Fibroblast of skin of right quadriceps (primary cell): ENCODE measurements at places on chromosomes 7 and 10.

GRCh38 chr7:121081327-121081936 is 92.9 kb downstream of the CPED1 start:
- peak; percentile 79 for DNase-seq

DNA sequence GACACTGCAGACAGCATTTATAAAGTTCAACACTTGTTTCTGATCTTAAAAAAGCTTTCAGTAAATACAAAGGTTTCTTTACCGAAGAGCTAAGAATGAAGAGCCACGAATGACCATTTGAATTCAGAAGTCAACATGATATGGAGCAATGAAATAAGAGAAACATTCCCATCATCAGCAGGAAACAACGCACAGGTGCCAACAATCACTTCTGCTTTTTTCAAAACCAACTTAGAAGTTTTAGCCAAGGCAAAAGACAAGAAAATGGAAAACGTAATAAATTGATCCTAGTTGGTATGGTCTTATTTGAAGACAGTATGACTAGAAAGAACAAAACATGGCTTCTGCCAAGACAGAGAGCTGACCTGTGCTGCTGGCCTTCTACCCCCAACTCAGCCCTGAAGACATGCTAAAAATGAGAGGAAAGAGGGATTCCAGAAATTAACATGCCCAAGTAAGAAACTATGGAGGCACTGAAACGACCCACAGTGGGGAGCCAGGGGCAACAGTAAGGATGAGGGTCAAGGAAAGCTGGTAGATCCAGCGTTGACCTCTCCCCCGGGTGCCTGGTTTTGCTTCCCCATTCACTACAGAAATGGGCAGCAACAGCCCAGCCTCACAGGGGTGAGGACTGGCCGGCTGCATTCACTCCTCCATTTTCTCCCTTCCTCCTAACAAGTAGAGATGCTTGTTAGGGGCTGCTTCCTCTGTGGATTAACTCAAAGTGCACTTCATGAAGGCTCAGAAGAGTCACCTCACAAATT is 30.1 kb downstream of the VPS41 start:
- DNase-seq, result no peak

- DNase-seq, result no peak
Measured at GRCh38 chr7:148570510-148570909, 20.1 kb upstream of the C7orf33 start.

DNA sequence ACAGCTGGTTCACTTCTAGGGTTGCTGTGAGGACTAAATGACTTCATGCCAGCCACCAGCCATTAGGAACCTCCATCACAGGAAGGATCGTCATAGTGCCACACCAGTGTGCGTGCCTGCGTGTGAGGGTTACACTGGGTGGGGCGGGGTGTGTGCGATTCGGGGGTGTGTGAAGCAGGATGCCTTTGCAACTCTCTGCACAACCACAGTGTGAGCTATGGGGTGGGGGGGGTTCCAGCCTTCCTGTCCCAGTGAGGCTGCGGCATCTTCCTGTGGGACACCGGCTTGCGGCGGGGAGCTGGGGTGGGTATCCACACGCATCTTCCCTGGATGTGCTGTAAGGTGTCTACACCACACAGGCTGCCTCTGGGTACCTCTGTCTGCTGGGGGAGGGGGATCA is 6.9 kb upstream of the ELFN1 start:
- DNase-seq, result no peak

- DNase-seq, result no peak
Measured at GRCh38 chr10:43254199-43254730, 12.6 kb downstream of the RASGEF1A start.

GRCh38 chr10:15725603-15726002 is 5.9 kb upstream of the ITGA8 start:
- peak; percentile 70 for DNase-seq

GRCh38 chr7:117123311-117123926 is 170.1 kb downstream of the ST7 start:
- no peak for DNase-seq

DNA sequence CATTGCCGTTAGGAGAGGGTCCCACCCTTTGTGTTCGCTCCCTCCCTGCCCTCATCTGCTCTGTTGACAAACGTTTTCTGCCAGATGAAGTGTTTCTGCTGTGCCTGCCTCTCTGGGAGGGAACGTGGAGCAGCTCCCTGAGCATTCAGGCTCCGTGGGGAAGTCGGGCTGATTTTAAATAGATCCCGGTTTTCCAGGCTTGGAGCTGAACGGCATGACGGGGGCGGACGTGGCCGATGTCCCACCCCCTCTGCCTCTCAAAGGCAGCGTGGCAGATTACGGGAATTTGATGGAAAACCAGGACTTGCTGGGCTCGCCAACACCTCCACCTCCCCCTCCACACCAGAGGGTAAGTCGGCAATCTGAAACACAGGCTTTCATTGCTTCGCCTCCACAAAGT is 101.9 kb upstream of the NPS start:
- no peak for DNase-seq

DNA sequence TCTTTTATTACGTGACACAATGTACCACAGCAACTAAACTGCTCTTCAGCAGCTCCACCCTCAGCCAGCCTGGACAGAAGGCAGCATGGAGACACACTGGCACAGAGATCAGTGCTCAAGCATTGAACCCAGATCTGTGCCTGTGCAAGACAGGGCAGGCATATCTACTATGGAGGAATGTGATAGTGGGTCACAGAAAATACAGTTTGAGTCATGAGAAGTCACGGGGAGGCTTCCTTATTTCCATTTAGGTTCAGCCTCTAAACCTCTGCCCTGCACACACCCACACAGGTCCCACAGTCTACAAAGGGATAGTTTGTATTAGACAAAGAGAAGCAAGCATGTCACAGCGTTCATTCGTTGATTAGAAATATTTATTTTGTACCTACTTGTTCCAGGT is 187.4 kb upstream of the AGR3 start:
- no peak for DNase-seq

DNA sequence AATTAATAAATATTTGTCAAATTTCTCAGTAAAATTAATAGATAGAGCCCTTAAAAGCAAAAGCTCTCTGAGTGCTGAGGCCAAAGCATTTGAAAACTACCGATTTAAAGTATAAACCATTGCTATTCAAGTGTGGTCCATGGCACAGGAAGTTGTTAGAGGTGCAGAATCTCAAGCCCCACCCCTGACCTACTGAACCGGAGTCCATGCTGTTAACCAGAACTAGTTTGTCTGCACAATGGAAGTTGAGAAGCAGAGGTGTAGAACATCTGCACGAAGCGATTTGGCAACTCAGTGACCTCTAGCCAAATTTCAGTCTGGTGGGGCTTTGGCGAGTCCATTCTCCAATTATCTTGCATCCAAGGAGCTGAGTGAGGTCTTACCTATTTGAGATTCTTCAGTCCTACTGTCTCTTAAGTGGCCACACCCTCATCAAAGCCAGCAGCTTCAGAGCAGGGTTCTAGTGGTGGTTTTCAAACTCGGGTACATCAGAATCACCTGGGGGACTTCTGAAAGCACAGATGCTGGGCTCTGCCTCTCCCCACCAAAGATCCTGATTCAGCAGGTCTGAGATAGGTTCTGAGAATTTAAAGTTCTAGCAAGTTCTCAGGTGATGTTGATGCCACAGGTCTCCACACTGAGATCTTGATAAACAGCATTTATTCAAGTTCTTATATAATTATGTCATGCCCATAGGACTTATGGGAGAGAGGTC is 96.8 kb upstream of the SAMD8 start:
- DNase-seq, result no peak

- no peak for DNase-seq
Measured at GRCh38 chr7:3112479-3113134, 68.9 kb upstream of the CARD11 start.

DNA sequence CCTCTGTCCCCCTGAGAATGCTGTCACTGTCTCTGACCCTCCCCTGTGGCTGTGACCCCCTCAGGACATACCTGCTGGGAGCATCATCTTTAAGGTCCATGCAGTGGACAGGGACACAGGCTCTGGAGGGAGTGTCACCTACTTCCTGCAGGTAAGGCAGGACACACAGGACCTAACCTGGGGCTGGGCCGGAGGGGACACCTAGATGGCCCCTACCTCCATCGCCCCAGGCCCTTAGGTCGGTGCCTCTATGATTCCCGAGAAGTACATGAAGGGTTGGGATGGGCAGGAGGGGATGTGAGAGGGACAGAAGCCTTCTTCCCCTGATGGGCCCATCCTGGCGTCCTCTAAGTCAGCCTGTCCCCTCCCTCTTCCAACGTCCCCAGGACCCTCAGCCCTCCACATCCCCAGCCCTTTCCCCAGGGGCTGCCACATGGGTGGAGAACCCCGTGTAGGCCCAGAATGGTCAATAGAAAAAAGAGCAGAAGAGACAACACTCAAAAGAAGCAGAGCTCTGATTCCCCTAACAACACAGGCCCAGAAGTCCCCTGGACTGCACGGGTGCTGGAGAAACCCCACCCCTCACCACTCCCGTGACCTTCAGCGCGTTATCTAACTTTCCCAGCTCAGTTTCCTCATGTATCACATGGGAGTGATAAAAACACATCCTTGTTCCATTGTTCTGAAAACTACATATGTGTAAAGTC is 6.4 kb downstream of the CDHR1 start:
- no peak for DNase-seq

- DNase-seq, result no peak
Measured at GRCh38 chr7:136685501-136686173, 182.8 kb upstream of the CHRM2 start.

DNA sequence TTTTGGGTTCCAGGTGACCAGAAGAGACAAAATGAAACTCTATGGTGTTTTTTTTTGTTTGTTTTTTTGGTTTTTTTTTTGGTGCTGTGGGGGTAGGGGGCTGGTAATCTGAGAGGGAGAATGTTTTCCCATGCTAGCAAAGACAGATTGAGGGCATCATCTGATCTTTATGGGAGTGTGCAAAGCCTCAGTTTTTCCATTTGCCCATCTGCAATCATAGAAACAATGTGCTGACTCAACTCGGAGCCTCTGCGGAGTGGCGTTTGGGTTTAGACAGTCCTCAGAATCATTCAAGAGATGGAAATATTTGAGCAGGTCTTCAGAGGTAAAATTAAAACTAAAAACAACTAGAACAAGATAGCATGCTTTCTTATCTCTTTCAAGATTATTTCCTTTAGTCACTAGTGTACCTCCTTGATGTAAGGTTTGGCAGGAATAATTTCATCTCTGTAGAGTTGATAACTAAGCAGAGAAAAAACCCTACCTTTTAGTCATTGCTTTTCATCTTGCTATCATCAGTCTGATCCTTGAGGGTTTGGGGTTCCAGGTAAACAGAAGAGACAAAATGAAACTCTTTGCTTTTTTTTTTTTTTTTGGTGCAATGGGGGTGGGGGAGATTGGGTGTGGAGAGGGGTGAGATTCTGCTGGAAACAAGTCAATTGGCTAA is 18.0 kb downstream of the CNNM2 start:
- no peak for DNase-seq

DNA sequence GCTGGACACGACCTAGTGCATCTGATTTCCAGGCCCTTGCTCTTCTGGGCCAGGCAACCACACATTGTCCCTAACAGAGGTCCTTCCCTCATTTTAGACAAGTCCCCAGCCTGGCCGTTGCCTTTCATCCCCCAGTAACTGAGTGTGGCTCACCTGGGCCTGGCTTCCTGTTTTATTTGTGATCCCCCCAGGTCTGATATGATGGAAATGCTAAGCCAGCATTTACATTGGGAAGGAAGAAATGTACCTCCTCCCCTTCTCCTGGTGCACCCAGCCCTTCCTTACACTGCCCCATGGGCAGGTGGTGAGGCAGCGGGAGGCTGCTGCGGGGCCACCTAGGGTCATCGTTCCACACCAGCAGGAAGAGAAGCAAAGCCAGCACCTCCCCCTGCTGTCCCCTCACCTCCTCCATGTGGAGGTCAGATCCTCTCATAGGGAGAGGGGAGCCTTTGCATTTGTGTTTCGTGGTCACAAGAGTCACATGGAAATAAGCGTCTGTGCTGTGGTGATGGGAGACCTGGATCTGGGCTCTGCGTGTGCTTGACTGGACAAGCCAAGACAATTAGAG is 108.8 kb downstream of the GLRX3 start:
- no peak for DNase-seq

DNA sequence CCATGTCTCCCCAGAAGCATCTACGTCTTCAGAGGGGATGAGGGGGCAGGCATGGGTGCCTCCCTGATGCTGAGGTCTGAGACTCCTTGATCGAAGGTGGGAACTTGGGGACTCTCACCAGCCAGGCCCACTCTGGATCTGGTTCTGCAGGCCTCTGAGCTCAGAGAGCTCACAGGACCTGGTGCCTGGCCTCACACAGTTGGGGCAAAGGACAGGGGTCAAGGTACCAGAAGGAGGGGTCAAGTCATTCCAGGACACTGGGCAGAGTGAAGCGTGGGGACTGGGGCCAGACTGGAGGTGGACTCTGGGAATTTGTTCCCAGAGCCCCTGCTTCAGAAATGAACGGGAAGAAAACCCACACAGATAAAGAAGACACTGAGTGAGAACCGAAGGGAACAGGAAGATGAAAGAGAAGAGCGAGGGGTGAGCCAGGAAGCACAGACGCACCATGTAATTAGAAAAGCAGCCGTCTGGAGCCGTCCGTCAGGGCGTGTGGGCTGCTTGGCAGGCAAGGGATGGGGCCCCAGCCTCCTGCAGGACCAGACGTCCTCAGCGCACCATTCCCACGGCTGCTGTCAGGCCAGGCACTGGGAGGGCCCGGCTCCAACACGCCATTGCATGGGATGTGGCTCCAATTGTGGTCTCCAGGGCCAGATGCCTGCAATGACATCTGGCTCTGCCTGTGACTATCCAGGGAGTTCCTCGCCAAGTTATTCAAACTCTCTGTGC is 47.7 kb downstream of the ZCCHC24 start:
- DNase-seq, result peak; percentile 51

DNA sequence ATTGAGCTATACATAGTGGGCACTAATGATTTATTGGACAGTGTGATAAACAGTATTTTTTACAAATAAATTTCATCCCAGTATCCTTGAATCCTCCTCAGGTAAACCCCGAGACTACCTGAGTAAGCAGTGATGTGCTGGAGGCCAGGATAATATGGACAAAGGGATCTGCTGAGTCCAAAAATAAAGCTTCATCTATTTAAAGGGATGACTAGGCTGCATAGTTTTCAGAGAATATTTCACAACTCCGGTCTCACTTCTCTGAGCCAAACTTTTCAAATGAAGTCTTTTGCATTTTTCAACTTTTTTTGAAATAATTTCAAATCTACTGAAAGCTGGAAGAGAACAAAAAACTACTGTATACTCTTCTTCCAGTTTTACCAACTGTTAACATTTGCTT is 2.5 kb downstream of the ACTR3B start:
- DNase-seq, result peak; percentile 41

- no peak for DNase-seq
Measured at GRCh38 chr10:86295351-86295750, 71.2 kb downstream of the GRID1 start.

DNA sequence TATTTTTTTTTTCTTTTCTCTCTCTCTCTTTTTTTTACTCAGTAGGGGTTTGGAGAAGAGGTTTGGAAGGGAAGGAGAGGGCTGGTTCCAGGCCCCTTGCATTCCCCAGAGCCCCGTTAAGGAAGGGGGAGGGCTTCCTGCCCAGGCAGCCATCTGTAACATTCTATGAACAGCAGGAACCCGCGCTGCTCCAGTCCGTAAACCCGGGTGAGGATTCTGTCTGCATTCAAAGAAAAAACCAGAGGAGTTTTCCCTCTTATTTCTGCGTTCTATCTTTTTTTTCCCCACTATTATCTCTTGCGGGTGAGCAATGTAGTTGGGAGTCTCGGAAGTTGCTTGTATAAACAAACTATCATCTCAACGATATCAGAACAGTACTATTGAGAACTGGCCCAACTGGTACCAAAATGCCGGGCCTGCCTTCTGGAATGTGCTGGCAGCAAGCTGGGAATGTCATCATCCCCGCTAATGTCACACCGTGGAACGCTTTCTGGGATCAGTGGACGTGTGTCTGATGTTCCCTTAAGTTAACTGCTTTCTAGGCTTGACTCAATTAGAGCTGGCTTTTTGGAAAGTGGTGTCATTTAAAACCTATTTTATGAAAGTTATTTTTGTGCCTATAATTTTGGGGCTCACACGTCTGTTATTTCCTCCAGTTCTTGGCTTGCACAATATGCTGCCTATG is 153.1 kb upstream of the MEOX2 start:
- peak; percentile 65 for DNase-seq
